Mesangial cell (primary cell): ENCODE measurements at places on chromosomes 7 and 10. TPM values are rescaled to one million over a fixed set of nuclear protein-coding genes. Genes with fewer than 3 reads are reported as not detected.

The TMEM176A gene
- 1.1 TPM in 1 of 2 replicates, not detected in the other for total RNA-seq

The SPDYE2B gene
- not detected in 2 replicates for total RNA-seq

The C10orf143 gene
- total RNA-seq = 0.49 and 1.6 TPM in 2 replicates

The CALHM1 gene
- not detected in 2 replicates for total RNA-seq

The COL26A1 gene
- 0.16 and 0.25 TPM in 2 replicates for total RNA-seq

The EN2 gene
- not detected in 2 replicates for total RNA-seq

The LIPK gene
- not detected in 2 replicates for total RNA-seq

The MALRD1 gene
- 0.13 TPM in 1 of 2 replicates, not detected in the other for total RNA-seq

The GAD2 gene
- total RNA-seq = not detected in 2 replicates

The HMX3 gene
- total RNA-seq = not detected in 2 replicates

The CRTAC1 gene
- 0.65 and 1.4 TPM in 2 replicates for total RNA-seq

The OR2A5 gene
- not detected in 2 replicates for total RNA-seq

The C10orf90 gene
- not detected in 2 replicates for total RNA-seq

The ST8SIA6 gene
- total RNA-seq = 0.49 and 1.3 TPM in 2 replicates

The LRRC18 gene
- not detected in 2 replicates for total RNA-seq

The CREB5 gene
- 14.7 and 22.2 TPM in 2 replicates for total RNA-seq

The PIK3AP1 gene
- 3.6 and 11.2 TPM in 2 replicates for total RNA-seq

The MPP7 gene
- 1.4 and 2.8 TPM in 2 replicates for total RNA-seq

The LAMB1 gene
- 241 and 438 TPM in 2 replicates for total RNA-seq

The NPY4R2 gene
- 1.0 and 2.0 TPM in 2 replicates for total RNA-seq

The MMD2 gene
- total RNA-seq = not detected in 2 replicates

The TPST1 gene
- total RNA-seq = 18.6 and 28.8 TPM in 2 replicates

The AKR1C8 gene
- total RNA-seq = not detected in 2 replicates

The SYT15B gene
- total RNA-seq = 2.6 and 5.7 TPM in 2 replicates
